Stimulated activated CD4-positive, alpha-beta T cell treated with anti-CD3 and anti-CD28 coated beads, Interleukin-1b, Interleukin-23, amount 100 ng/mL, for 4 hours (primary cell): ENCODE measurements at places on chromosomes 2 and 18.

DNA sequence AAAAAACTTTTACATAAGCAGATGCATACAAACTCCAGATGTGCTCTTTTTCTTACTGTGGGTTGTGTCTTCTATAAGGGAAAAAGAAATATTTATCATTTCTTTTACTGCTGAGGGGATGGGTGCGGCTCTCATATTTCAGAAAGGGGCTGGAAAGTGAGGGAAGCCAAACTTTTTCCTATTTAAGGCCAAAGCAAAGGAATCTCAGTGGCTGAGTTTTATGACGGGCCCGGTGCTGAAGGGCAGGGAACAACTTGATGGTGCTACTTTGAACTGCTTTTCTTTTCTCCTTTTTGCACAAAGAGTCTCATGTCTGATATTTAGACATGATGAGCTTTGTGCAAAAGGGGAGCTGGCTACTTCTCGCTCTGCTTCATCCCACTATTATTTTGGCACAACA, at the start of gene COL3A1:
Gene COL3A1, plus strand, starts transcription at position 210 of the 400 bp plus-strand sequence. Its CDS starts 117 bp downstream, at position 327.
- no peak for DNase-seq

DNA sequence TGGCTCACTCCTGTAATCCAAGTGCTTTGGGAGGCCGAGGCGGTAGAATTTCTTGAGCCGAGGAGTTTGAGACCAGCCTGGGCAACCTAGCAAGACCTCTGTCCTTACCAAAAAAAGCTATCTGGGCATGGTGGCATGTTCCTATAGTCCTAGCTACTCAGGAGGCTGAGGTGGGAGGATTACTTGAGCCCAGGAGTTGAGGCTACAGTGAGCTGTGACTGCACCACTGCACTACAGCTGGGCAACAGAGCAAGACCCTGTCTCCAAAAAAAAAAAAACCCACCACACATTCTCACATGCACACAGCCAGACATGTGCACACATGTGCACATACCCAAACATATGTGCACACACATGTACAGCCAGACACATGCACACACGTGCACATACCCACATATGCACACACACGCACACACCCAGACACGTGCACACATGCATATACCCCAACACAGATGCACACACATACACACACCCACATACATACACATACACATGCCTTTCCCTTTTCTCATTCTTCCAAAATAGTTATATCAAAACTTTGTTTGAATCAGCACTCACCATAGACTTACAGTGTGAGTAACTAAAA, 14.2 kb downstream of the GREB1 start:
- DNase-seq: no peak

- no peak for DNase-seq
Measured at GRCh38 chr2:236731767-236732580, 162.3 kb downstream of the ACKR3 start.

DNA sequence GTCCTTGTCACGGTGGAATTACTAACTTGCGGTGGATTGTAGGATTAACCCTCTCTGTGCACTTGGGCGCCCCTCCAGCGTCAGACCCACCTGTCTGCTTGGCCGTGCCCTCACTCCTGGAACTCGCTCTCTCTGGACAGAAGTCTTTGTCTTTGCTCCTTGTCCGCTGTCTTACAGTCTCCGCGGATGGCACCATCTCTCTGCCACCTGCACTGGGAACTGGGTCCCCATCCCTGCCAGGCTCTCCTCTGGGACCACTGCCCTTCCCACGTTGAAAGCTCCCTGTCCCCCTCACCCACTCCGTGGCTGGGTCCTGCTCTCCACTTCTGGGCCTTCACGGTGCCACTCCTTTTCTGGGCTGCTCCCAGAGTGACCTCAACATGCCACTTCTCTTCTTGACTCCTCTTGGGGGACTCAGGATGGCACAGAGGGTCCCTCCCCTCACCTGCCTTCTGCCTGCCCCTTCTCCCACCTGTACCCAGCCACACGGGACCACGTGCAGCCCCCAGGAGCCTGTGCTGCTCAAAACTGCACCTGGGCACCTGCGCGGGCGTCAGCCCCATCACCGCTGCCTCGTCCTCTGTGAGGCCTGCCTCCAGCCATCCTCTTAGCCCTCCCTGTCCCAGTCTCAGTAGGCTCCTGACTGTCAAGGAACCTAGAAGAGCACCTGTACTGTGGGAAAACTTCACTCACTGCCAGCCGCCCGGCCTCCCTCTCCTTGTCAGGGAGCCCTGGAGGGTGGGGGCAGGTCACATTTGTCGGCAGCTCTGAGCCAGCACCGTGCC, 11.1 kb downstream of the CNDP2 start:
- no peak for DNase-seq

DNA sequence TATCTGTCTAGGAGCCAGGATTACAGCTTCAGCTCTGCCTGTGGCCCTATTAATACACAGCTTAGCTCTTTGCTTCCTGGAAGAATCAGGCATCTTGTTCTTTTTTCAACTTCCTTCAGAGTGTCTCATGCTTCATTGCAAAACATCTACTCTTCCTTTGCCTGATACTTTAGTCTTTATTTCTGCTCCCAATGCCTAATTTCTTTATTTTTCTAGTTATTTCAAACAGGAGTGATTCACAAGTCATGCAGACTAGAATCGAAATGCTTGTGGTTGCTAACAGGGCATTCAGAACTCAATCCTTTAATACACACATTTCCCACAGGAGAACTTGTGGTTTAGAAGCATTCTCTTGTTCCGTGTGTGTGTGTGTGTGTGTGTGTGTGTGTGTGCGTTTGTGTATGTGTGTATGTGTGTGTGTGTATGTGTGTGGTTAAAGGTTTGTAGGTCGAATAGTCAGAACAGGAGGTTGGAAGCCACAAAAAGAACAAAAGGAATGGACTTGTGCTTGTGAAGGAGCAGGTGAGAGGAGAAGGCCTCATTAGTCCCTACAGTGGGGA, 28.3 kb upstream of the INSIG2 start:
- no peak for DNase-seq

- DNase-seq: no peak
Measured at GRCh38 chr2:190576573-190576972, 42.1 kb upstream of the NEMP2 start.

GRCh38 chr2:100413571-100413970, 3.9 kb downstream of the CHST10 start:
- no peak for DNase-seq

GRCh38 chr2:96751800-96752199, 8.9 kb upstream of the CNNM4 start:
- DNase-seq: no peak

GRCh38 chr18:79786786-79787526, 10.8 kb upstream of the KCNG2 start:
- DNase-seq: no peak

DNA sequence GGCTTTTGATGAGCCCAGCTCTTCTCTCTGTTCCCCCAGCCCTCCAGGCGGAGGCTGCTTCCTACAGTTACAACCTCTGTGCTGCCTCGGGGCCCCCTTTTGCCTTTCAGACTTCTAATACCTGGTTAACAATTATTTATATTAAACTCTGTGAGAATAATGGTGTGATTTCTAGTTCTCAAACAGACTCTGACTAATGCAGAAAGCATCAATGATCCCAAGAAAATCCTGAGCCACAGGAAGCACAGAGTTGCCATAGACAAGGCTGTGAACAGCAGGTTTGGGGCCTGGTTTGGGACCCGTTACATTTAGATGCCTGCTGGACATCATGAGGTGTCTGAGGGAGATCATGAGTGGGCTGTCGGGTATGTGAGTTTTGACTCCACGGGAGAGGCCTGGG, 37.4 kb upstream of the MYO3B start:
- no peak for DNase-seq

GRCh38 chr2:44005846-44006245, 10.1 kb upstream of the LRPPRC start:
- no peak for DNase-seq

- DNase-seq: no peak
Measured at GRCh38 chr2:3595985-3596384, 1.1 kb downstream of the COLEC11 start.

GRCh38 chr2:123738643-123739042, 286.4 kb upstream of the CNTNAP5 start:
- DNase-seq: no peak

- no peak for DNase-seq
Measured at GRCh38 chr2:36406296-36406695, 50.7 kb downstream of the CRIM1 start.
